ENCODE measurements at places on chromosomes 4 and X. TPM values are rescaled to one million over a fixed set of nuclear protein-coding genes. Genes with fewer than 3 reads are reported as not detected.

The RBM46 gene
- total RNA-seq, result 46.2 TPM

- DNase-seq, result no peak
Observed at GRCh38 chr4:20126906-20127305, 124.8 kb upstream of the SLIT2 start.

The IL3RA gene
- 4.6 TPM for total RNA-seq

DNA sequence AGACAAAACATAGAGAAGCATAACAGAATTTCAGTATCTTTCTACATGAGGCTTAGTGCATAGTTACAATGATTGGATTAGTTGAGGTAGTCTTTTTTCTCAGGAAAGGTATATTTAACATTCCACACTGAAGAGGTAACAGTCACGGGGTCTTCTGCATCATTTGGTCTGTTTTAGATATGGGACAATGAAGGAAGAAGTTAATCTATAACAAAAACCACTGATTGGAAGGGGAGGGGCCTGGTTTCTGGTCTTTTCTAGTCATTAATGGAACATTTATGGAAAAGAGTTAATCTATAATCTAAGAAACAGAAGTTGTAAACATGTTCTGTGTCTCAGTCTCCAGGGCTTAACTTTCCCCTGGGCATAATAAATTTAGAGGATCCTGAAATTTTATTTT, 37.3 kb upstream of the HPSE start:
- no peak for DNase-seq

The GUCY1B1 gene
- 4.3 TPM for total RNA-seq

DNA sequence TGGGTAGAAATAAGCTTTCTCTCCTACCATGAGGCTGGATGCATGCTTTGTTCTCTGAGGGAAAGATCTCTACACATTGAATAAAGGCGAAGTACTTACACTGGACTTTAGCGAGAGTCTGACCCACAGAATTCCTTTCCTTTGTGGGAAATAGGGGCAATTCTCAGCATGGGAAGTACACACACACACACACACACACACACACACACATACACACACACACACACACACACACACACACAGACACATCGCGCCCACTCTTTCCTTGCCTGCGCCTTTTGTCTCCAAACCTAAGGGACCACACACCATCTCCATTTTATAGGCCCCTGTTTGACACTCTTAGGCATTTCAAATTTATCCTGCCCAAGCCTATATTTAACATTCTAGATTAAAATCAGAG, 83.8 kb downstream of the LUZP4 start:
- no peak for DNase-seq

GRCh38 chrX:12396584-12396983, 258.3 kb downstream of the FRMPD4 start:
- DNase-seq, result no peak

GRCh38 chr4:52157641-52158316, 106.7 kb downstream of the SPATA18 start:
- no peak for DNase-seq

The ARHGEF9 gene
- 18.1 TPM for total RNA-seq

The ALPK1 gene
- total RNA-seq, result 12.5 TPM

Data from testis (tissue), 5 donors.